ENCODE measurements at places on chromosomes 4 and X.

DNA sequence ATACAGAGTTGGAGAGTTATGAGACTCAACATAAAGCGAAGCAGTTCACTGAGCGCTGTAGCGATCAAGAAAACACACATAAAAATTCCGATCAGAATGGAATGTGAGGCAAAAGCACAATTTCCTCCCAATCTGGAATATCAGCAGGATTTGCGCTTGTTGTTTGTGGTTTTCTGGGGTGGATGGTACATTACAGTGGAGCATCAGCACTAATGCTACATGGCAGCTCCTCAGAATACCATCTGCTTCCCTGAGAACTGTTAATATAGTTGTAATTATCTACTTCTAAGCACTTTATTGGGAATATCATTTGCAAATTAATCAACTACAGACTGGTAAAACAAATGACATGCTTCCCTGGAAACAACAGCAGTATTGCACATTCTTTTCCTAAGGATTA, 324.1 kb upstream of the PPARGC1A start:
- no peak for DNase-seq

GRCh38 chr4:173213296-173213695, 44.7 kb downstream of the GALNT7 start:
- DNase-seq: no peak

- DNase-seq: peak; percentile 78
These were observed at the start of gene NAT8L for GRCh38 chr4:2059046-2059725. TSS of gene NAT8L (plus strand) at chr4:2059327. CDS start at chr4:2059512, 185 bp downstream.

GRCh38 chr4:38867478-38868058, at the start of gene FAM114A1:
TSS of gene FAM114A1 (plus strand) at chr4:38867806. CDS start at chr4:38878079, 10,273 bp downstream.
- DNase-seq: peak; percentile 39

DNA sequence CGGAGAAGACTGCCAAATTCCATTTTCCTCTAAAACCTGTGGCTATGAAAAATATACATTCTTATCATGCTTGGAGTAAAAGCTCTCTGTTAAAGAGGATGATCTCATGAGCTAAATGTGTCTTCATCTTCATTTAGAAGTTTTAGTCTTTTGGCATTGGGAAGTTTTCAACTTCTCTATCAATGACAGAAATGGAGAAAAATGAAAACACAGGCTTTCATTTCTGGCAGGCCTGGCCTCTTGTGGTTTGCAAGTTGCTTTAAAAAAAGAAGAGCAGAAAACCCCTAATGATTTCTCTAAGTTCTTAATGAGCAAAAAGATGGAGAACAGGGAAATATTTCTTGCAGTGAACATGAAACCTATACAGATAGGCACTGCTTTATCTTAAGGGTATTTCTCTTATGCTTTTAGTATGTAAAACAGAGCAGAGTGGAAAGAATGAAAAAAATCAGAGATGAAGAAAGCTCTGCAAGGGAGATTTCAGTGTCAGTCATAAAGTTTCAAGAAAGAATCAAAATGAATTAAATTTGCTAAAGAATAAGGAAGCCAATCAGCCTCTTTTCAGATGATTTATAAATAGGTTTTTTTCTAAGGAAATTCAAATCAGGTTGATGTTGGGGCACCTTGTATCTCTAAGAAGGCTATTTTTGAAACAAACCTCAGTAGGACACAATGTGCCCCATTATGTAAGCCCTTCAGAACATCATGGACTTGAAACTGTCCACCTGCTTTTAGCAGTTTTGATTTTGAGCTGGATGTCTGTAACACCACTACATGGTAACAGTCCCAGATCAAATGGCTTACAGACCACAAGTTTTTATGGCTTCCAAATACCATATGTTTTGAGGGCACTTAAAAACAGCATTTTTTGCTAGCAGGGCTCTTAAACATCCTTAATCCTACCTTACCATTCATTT, 225.0 kb downstream of the GRIA3 start:
- no peak for DNase-seq

- no peak for DNase-seq
These were observed 179.4 kb downstream of the QDPR start for GRCh38 chr4:17332478-17332877.

DNA sequence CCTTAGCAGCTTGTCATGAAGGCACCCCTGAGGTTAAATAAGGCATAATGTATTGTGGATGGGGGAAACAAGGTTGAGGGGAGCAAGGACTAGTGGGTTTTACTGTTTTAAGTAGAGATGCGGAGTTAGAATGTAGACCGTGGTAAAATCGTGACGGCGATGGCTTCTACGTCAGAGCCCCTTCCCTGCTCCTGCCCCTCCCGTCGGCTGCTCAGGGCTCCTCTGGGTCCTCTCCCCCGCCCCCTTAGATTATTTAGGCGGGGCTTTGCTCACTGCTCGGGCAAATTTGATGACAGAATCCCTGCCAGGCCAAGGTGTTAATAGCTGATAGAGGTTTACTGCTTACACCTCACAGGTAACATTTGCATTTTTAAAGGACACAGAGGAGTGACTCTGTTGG, 2.3 kb downstream of the FRMPD3 start:
- peak; percentile 7 for DNase-seq

GRCh38 chr4:186019269-186019668, 49.7 kb upstream of the TLR3 start:
- DNase-seq: no peak

- no peak for DNase-seq
These were observed 81.2 kb downstream of the CBR4 start for GRCh38 chr4:168928875-168929274.

- DNase-seq: no peak
These were observed 52.6 kb upstream of the ZFP42 start for GRCh38 chr4:187942968-187943367.

GRCh38 chr4:13794819-13795565, 167.5 kb upstream of the BOD1L1 start:
- DNase-seq: no peak

DNA sequence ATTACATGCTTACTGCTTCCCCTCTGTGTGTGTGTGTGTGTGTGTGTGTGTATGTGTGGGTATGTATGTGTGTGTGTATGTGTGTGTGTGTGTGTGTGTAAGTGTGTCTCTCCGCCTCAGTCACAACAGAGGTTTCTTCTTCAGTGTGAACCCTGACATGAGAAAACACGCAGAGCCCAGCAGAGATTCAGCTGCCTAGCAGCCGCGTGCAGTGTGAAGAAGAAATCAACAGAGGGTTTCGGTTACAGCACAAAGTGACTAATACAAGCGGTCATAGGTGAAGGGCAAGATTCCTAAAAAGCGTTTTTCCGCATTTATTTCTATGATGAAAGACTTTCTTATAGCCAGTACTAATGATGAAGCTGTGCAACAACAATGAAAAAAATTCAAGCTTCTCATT, 55.3 kb upstream of the ZFP42 start:
- DNase-seq: no peak

DNA sequence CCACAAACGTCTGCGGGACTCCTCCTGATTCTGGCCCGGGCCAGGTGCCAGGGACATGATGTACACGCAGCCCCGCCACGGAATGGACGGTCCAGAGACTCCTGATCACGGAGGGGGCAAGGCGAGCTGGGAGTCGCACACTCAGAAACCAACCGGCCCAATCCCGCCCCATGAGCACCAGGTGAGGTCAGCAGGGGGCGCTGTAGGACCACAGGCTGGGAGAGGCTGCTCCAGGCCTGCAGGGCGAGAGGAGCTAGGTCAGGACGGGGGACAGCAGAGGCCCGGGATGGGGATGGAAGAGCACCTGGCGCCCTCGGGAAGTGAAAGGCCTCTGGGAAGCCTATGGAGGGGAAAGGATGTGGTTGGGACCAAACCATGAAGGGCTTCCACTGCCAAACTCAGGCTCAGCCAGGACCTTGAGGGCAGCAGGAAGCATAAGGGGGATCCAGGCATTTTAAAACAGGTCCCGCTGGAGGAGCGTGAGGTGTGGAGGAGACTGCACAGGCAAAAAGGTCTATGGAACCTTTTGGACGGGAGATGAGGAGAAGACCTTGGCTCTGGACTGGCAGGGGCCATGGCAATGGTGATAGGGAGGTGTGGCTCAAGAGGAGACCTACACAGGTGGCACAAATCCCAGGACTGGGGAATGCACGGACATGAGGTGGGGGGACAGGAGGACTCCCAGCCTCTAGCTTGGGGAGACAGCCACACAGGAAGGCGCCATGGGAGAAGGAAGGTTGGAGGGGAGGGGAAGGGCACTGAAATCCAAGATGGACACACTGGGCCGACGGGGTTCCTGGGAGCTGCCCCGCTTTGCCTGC, 79.2 kb downstream of the MTMR1 start:
- peak; percentile 36 for DNase-seq

DNA sequence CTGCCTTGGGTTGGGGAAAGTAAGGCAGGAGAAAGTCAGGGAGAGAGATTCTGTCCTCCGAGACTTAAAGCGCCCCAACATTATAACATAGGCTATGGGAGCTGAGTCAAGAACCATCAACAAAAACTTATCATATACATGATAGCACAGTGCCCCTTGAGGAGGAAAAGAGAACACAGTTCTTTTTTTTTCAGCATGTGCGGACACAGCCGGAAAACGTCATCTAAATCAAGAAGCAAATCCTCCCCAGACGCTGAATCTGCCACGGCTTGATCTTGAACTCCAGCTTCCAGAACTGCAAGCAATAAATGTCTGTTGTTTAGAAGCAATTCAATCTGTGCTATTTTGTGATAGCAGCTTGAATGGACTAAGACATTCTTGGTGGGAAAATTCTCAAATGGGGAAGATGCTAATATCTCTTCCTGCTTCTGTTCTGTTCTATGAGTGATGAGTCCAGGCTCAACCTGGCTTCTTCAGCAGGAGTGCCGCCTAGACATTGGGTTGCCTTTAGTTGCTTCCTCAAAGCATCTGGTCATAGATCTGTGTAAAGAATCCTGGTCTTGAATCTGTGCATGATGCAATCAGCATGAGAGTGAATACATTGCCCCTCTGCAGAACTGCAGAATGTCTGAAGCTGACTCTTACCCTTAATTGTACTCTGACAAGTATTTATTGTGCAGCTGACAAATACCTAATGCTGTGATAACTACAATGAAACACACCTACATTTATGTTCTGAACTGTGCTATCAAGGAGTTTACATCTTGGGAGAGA, 549.8 kb upstream of the PRKX start:
- peak; percentile 66 for DNase-seq

DNA sequence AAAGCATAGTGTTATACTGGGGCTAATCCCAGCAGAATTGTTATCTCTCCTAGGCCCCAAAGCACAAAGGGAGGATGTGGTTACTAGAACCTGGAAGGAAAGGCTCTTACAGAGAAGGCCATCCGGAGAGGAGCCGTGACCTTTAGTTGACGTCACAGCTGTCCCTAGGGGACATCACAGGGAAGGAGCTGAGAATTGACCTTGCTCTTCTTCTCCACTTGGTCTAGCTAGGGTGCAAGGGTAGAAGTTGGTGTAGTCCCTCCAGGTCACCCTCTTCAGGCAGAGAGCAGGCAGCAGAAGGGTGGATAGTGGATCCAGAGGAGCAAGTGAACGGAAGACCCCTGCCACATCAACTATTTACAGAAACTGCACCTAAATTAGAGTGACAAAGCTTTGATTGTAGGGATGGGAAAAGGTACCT, 22.8 kb upstream of the FGF2 start:
- no peak for DNase-seq

DNA sequence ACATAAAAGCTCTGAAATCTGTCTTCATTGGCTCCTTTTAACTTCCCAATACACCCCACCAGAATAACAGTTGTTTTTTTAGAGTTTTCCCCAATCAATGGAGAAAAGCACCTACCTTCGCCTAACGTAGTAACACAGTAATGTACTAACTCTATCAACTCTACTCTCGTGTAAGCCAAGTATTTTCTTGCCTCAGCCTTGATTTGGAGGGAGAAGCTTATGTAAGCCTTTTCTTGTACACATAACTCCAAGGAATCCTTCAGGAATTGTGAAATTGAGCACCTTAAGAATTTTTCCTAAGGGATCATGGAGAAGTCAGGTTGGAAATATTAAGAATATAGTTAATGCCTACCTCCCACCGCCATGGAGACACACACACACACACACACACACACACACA, 181.2 kb downstream of the RAPGEF2 start:
- DNase-seq: no peak

- no peak for DNase-seq
These were observed 110.1 kb downstream of the COX18 start for GRCh38 chr4:72959411-72959810.

DNA sequence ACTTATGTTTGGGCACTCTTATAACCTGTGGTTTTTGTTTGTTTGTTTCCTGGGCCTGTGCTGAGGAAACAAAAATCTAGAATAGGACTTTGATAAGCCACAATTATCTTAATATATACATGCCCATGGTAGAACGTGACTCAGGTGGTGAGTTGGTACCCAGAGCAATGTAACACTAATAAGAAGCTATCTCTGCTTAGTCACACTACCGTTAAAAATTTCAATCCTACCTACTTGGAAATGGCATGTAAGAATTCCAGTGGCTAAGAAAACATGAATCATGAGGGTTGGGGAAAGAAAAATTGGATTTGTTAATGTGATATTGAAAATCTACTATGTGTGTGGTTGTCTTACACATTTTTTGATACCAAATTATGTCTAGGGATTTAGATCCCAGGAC, 30.5 kb upstream of the ADGRG2 start:
- DNase-seq: no peak

DNA sequence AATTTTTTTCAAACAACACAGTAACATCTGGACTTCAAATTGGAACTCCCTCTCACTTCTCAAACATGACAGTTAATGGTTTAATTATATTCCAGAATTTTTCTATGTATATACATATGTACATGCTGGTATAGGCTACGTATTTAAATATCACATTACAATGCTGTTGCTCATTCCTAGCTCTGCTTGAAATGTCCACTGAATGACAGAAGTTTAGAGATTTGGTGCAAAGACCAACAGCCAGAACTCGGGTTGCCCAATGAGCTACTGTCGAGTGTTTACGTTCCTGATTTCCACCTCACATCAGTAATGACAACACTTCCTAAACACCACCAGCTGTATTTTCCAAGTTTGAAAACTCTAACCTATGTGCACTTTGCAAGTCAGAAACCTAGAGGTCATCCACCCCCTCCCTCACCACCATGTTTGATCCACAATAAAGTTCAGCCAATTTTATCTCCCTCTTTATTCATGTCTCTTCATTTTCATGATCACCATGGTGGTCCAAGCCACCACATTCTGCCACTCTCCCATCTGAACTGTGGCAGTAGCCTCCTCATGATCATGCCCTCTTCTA, 49.3 kb upstream of the RPL34 start:
- DNase-seq: no peak

GRCh38 chrX:18895189-18895951, 88.5 kb downstream of the PHKA2 start:
- no peak for DNase-seq

- DNase-seq: no peak
These were observed 15.8 kb downstream of the TRPC5 start for GRCh38 chrX:112066813-112067212.

DNA sequence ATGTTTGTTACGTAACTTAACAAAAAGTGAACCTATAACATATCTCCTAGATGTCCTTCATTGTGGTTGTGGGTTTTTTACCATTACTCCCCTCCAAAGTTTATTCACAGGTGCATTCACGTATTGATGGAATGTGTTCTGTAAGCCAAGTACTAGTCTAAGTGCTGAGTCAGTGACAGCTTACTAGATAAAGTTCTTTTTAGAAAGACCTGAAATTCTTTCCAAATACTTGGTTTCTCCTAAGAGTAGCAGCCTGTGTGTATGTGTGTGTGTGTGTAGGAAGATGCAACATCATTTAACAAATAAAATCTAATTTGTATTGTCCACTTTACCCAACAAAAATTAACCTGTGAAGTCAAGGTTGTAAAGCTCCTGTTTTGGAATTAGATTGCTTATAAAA, 22.1 kb downstream of the NAP1L5 start:
- DNase-seq: no peak

Measured in NCI-H146 (cell line).